ENCODE measurements at places on chromosomes 2 and 18.

DNA sequence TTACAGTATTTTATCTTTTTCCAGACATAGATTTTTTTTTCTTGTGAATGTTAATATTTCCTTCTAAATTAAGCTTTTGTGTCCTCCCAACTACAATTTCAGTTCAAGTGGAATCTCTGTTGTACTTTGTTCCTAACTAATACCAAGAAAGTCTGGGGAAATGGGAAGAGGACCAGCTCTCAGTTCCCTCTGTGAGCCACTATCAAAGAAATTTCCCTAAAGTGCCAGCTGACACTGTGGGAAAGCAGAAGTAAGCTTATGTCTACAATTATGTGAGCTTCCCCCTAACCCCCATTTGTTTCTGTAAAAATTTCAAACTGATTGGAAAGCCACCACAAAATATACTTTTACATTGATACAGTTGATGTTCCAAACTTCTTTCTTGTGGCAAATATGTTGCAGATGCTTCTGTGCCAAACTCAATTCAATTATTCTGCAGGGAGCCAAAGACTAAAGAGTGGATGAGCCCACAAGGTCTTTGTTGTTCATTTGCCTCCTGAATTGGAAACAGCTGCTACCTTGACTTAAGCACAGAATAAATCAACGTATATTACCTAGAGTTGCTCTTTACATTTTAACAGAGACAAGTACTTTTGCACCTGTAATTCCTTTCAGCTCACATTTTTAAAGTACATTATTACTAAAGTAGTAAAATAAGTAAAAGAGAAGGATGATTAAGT, 306.6 kb downstream of the PTH2R start:
- DNase-seq, result no peak

DNA sequence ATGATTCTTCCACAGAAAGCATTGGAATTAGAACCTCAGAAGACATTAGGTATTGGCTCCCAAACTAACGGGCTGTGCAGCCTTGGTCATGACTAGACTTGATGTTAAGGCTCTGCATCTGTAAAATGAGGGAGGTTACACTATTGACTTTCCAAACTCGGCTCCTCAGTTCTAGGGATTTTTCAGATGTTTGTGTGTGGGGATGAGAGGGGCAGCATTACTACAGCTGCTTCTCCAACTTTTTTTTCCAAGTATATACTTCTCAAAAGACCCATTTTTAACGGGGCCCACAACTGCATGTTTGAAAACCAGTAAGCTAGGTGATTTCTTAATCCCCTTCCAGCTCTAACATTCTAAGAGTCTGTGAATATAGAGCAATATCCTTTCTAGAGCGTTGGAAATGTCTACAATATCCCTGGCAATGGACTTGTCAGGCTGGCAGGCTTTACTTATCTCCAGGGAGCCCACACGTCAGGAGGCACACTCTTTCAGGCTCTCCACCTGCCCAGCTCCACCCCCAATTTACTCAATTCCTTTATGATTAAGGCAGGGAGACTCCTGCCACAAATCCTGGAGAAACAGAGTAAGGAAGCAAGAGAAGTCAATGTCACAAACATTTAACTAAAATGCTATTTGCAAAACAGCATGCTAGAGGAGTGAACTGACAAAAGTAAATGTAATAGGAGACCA, 844 bp upstream of the MPV17 start:
- DNase-seq, result no peak

DNA sequence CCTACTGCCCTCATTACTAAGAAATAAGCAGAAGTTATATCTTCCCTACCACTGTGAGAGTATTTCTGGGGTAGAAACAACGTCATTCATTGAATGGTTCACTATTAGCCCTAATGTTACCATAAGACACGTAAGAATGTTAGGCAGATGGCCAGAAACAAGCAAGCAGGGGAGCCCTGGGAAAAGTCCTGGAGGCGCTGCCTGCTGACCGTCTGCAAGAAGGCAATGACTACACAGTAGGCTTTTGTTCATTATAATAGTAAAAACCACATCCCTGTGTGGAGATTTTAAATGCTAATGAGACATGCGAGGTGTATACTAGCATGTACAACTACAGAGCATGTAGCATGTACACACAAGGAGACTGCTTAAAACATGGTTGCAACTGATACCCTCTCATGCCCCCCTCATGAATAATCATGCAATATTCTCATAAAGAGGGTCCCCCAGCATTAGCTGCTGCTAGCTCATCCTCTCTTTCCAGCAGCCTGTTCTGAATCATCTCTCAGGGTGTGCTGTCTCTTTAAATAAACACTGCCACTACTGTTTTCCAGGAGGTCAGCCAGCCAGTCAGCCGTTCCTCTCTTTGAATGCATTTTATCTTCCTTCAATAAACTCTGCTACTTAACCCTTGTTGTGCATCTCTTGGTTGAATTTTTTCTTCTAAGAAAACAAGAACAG, 23.6 kb downstream of the SUCLG1 start:
- DNase-seq, result peak; percentile 23

DNA sequence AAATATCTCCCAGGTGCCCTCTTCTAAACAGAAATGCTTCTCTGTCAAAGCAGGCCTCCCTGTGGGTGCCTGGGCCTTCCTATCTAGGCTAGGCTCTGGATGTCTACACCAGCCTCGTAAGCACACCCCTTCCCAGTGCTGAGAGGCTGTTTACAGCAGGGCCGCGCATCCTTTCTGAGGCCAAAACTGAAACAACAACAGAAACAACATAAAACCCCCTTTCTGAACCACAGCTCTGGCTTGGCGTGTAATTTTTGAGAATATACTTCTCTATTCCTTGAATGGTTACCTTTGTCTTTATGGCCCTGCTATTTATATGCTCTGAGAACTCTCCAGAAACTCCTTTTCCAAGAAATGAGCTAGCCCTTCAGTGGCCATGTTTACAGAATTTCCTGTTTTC, 118.4 kb downstream of the BCL2L11 start:
- DNase-seq, result no peak

DNA sequence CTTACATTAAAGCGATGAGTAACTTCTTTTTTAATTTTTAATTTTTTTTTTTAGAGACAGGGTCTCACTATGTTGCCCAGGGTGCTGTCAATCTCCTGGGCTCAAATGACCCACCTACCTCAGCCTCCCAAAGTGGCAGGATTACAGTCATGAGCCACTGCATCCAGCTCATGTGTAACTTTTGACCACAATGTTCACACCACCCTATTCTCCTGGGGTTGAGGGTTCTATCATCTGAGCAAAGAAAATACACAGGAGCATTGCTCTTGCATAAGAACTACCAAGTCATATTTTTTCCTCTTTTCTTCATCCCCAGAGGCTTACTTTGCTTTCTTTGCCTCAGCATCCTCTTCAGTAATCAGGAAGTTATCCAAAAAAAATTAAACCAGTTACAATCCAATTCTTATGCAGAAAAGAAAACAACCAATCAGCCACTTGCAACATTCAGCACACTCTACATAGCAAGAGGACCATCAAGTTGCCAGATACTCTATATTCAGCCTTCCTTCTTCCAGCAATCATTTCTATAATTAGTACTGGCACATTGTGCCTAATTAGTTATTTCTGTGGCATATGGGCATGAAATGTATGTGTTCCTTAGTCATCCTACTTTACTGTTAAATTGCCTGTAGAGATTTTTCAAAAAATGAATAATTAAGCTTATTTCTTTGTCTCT, 345.6 kb downstream of the AKAIN1 start:
- DNase-seq, result no peak

DNA sequence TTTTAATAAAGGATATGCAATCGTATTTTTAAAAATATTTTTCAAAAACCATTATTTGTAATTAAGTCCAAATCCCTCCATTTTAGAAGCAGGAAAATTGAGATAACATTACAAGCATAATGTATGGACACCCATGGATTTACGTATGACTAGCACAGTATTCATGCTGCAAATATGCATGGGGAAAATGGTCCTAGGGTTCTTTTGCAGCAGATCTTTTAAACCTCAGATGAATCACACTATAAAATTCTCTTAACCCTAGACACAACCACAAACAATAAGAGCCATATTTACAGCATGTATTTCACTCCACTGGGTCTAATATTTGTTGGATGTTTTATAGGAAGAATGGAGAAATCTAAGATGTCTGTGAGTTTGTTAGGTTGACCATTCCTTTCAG, 453.4 kb downstream of the TGIF1 start:
- peak; percentile 95 for DNase-seq

GRCh38 chr2:150477347-150477746, 10.1 kb downstream of the RND3 start:
- DNase-seq, result no peak

DNA sequence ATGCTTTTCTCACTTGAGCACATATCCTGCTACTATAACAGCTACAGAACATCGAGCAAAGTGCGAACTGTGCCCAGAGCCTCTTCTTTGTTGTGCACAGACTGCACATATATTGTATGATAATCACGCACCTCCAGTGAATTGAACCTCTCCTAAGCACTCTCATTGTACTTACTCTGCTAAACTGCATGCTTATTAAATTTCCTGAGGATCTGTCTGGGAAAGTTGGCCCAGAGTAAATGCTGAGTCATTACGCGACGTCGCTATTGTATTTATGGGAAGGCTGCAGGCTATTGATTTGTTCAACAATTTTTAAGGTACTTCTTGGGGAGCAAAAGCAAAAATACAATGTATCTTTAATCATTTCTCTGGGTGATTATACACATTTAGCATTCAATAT, 399.6 kb upstream of the DSEL start:
- no peak for DNase-seq

DNA sequence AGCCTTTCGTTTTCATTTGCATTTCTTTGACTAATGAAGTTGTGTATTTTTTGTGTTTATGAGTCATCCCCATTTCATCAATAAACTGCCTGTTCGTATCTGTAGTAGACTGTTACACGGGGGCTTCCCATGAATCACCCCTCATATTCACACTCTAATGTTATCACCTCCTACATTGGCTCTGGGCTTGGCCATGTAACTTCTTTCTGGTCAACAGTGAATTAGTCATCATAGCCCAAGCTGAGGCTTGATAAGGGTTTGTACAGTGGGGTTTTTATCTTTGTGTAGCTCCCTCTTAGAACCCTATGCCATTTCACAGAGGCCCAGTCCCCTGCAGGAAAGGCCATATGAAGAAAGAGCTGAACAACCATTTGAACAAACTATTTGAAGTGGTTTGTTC, 151.0 kb downstream of the CCBE1 start:
- peak; percentile 67 for DNase-seq

DNA sequence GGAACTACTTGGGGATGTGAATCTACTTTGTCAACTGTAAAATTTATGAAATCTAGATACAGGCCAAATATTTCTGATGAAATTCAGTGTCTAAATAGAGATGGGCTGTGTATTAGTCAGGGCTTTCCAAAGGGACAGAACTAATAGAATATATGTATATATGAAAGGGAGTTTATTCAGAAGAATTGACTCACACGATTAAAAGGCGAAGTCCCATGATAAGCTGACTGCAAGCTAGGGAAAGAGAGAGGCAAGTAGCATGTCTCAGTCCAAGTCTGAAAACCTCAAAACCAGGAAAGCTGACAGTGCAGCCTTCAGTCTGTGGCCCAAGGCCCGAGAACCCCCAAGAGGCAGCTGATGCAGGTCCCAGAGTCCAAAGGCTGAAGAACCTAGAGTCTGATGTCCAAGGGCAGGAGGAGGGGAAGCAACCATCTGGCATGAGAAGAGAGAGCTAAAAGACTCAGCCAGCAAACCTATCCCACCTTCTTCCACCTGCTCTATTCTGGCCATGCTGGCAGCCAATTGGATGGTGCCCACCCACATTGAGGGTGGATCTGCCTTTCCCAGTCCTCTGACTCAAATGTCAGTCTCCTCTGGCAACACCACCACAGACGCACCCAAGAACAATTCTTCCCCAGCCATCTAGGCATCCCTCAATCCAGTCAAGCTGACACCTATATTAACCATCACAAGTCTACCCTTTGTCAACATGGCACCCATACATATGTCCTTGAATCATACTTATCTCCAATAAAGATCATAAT, 29.3 kb upstream of the MEX3C start:
- DNase-seq, result no peak

- no peak for DNase-seq
Observed at GRCh38 chr2:39608263-39608575, 57.5 kb upstream of the TMEM178A start.

All from fibroblast of skin of scalp (primary cell).